NCI-H774 (cell line): ENCODE measurements at places on chromosomes 5 and 9.
A peak's percentile ranks its signal among the peaks of the same experiment; 100 is the strongest.

GRCh38 chr5:170348137-170348633 lies 41.0 kb downstream of the KCNMB1 start:
- no peak for DNase-seq

DNA sequence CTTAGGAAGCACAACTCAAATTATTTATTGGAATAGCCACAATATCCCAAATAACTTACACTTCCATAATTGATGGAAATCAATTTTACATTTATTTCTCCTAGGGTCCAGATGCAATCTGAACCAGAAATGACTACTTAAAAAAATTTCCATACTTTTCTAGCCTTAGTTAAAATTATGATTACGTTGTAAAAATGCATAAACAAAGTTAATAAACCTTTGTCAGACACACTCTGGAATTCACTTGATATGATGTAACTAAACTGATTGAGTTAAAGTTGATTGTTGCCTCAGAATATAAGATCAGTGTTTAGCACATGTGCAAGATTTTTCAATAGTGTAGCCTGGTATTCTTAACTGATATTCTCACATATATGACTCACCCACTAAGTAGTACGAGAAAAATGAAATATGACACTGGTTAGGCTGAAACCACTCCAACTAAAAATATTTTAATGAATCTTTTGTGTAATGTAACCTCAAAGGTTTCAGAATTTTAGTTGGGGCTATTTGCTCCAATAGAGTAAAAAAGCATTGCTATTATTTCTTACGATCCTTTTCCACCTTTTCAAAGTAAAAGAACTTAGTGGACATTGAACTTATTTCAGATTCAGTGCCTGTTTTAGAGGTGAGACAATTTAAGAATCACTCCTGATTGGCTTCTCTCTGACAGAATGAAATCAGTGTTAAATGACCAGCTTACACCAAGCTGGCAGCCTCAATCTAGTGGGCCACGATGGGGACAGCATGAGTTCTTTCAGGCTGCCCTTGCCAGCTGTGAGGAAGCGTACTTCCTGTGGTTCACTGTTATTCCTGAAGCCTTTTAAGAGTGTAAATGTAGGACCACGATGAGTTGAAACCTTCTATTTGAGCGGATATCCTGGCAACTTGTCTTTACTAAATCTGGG lies 277.2 kb upstream of the CDH9 start:
- DNase-seq = no peak

GRCh38 chr5:29822521-29822920 lies 1371.0 kb upstream of the CDH6 start:
- no peak for DNase-seq

GRCh38 chr9:85408494-85408893 lies 333.3 kb downstream of the AGTPBP1 start:
- DNase-seq = peak; percentile 76

DNA sequence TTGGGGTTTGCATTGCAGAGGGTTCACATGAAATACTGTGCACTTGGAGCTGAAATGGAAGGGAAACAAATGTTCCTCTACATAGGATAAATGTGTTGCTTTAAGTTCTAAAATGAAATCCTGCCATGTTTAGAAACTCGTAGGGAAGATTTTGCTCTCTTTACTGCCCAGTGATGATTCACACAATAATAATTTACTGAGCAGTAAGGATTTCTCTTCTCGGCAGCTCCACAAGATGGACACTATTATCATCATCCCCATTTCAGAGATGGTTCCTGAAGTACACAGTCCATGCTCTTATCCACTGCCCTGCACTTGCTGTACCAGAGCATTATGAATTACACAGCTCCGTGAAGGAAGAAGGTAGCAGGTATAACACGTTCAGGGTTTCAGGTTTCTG lies 4.1 kb downstream of the HACD4 start:
- DNase-seq = no peak

GRCh38 chr9:1837453-1838084 lies 177.6 kb upstream of the SMARCA2 start:
- no peak for DNase-seq

DNA sequence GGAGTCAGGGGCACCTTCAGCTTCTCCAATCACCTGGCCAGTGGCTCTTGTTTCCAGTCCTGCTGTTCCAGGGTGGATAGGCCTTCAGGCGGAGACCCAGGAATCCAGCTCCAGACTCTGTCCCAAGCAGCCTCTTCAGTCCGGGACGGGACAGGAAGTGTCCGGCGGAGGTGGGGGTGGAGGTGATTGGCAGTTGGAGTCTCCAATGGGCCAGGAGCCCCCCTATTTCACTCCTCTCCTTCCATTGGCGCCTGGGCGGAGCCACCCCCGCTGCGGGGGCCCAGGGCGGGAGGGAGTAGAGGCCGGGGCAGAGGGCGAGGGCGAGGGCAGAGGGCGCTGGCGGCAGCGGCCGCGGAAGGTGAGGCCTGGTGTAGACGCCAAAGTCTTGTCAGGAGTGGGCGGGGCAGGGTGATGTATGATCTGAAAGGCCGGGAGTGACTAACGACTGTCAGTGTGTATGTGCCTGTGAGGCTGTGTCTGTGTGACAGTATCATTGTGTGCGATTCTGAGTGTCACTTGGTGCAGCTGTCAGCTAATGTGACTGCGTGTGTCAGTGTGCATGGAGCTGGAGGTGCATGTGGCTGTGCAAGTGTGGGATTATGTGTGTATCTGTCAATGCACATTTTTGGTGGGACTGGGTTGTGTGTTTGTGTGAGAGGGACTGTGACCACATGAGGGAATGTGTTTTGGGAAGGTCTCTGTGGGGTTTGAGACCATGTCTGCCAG lies at the start of gene IL11RA:
Gene IL11RA, plus strand, starts transcription at position 310 of the 726 bp plus-strand sequence. CDS start 3,033 bp downstream, outside the sequence.
- DNase-seq = peak; percentile 62

GRCh38 chr9:33043671-33044070 lies 18.6 kb downstream of the DNAJA1 start:
- no peak for DNase-seq

GRCh38 chr5:473551-474192 lies 30.7 kb downstream of the EXOC3 start:
- peak; percentile 17 for DNase-seq

DNA sequence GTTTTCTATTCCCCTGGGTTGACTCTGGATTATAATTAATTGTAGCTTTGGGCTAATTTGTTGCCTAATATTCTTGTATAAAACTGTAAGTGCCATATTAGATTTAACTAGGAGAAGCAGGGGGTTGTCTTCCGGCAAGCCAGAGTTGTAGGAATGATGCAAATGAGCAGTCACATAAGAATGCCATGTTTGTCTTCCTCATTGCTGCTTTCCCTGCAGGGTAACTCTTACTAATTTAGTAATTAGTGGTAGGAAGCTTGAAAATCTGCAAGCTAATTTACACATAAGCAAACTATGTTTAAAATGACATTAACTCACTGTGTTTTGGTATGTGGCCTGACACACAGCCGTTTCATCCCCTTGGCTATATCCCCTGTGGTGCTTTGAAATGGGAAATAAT lies 527.8 kb downstream of the KCTD16 start:
- DNase-seq = no peak

DNA sequence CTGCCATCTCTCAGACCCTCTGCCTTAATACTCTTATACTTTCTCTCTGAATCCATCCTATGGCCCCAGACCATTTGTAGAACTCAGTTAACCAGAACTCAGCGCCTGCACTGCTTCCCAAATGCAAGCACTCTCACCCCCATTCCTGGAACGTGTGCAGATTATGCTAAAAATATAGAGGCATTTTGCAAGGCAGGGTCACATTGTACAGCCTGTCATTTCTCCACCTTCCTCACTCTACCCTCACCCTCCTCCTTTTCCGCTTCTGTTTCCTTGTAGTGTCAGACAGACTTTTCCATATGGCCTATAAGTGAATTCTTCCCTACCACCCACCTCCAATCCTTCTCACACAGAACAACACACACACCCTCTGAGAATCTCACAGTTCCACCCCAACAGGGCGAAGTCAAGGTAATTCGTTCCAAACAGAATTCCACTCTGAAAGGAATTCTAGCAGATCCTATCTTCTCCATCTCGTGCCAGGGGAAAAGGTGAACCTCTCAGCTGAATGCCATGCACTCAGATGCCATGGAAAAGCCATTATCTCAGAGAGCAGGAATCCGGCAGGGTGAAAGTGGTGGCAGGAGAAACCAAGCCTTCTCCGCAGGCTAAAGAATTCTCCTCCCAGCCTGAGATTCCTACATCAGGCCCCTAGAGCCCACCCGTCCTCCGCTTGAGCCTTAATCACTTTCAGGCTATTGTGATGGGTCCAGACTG lies 25.3 kb downstream of the GGTA1 start:
- DNase-seq = no peak

DNA sequence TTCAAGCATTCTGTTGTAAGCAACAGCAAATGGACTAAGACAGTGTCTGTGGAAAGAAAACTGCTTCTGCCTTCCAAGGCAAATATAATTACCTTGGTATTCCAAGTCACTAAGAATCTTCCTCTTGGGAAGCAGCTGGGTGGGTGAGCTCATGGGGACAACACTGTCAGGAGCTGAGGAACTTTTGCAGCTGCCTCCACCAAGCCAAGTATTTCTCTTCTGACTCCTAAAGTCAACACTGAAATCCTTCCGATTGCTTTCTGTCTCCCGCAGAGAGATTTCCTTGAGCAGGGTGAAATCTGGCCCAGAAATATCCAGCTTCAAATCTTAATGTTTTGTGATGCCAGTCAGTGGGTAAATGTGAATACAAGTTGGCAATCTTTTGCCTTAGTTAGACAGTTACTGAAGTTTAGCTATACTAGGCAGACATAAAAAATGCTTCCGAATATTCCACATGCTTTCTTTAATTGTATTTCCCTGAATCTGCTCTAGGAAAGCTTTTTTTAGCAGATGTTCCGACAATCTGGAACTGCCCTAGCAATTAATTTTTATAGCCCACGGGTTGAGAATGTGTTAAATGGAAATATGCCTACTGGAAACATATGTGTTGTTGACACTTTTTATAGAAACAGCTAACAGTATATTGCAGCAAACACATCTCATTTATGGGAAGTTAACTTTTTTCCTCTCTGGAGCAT lies 369.9 kb upstream of the DAB2 start:
- no peak for DNase-seq

- DNase-seq = no peak
Measured at GRCh38 chr5:129617206-129617605, 130.7 kb upstream of the MINAR2 start.

GRCh38 chr5:174204535-174205313 lies 159.2 kb downstream of the NSG2 start:
- peak; percentile 28 for DNase-seq

DNA sequence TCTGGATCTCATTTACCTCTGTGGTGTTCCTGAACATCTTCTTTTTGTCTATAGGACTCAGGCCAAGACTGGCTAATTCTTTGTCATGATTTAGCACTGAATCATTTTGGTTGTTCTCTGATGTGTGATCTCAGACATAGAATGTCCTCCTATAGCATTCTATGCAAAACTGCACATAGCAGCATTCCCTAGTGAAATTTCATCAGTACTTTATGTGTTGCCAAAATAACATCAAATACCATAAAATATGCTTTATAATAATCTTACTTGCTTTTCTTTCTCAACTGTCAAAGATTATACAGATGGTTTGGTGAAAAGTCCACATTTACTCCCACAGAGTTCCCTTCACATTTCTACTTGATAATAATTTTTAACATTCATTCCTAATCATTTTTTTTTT lies 115.7 kb upstream of the MPDZ start:
- DNase-seq = no peak

GRCh38 chr9:15205632-15206420 lies 101.2 kb downstream of the TTC39B start:
- DNase-seq = no peak

- no peak for DNase-seq
Measured at GRCh38 chr5:166722939-166723338, 1568.5 kb upstream of the WWC1 start.

- DNase-seq = no peak
Measured at GRCh38 chr5:10635257-10635866, 71.5 kb downstream of the ANKRD33B start.

DNA sequence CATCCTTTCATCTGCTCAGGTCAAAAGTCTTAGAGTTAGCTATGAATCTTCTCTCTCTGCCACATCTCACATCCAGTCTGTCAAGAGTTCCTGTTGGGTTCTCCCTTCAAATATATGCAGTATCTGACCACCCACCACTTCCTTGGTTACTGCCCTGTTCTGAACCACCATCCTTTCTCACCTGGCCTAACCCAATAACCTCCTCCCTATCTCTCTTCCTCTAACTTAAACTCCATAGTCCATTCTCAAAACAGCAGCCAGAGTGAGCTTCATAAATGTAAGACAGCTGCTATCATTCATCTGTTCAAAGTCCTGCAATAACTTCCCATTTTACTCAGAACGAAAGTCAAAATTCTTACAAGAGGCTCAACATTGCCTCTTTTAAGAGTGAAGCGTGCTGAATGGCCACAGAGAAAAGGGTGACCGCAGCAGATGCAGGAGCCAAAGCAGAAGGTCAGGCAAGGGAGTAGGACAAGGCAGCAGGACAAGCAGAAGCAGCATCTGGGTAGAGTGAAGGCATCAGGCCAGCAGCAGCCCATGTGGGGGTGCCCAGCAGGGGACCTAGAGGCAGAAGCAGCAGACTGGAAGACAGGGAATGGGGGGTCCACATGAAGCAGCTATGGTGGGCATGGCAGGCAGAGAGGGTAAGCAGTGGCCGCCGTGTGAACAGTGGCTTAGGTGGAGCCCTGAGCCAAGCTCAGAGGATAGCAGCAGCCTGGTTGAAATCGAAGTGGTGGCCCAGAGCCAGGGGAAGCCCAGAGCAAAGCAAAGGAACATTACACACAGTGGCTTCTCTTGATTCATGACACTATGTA lies 39.3 kb upstream of the CDC42SE2 start:
- no peak for DNase-seq

GRCh38 chr9:18543406-18544192 lies 69.6 kb downstream of the ADAMTSL1 start:
- no peak for DNase-seq

- peak; percentile 14 for DNase-seq
Measured at GRCh38 chr5:61162832-61163567, 732 bp upstream of the SMIM15 start.

DNA sequence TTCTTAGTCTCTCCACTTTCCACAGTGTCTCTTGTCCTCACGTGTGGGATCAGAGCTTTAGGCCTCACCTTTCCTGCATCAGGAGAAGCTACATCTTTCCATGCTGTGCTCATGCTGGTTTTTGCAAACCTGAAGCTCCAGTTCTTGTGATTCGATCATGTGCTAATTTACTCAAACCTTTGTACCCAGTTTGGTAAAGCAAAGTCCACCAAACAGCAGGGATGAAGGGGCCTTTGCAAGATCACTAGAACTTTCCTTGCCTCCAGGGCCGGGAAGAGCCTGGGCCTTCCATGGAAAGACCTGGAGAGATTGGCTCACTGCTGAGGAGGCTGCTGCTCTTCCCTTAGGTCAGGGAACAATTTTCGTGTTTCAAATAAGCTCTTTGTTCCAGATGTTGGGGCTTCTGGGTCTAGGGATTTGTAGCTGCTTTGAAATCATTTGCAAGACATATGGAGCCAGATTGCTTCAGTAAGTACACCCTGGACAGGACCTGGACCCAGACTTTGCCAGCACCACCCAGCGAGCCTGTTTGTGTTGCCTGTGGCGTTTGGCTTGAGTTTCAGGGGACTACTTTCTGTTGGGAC lies 18.7 kb upstream of the SPATA31E1 start:
- no peak for DNase-seq

DNA sequence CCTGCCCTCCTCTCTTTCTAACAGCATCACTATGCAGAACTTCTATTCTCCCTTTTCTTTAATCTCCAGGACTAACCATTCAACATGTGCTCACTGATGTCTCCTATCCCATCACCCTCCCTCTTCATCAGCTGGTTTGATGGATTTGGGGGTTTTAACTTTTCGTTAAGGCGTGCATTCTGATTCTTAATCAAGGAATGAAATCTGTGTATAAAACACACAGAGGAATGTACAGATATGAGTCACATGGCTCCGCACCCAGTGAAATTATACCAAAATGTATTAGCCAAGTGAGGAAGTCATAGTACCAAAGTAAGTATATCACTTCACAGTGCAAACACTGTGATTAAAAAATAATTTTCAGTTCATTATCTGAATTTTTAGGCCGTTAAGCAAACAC lies 35.2 kb downstream of the MARCHF11 start:
- DNase-seq = no peak
